ENCODE measurements at places on chromosomes 12 and 14.

GRCh38 chr12:23895792-23896218 is 53.7 kb downstream of the SOX5 start:
- no peak for DNase-seq

DNA sequence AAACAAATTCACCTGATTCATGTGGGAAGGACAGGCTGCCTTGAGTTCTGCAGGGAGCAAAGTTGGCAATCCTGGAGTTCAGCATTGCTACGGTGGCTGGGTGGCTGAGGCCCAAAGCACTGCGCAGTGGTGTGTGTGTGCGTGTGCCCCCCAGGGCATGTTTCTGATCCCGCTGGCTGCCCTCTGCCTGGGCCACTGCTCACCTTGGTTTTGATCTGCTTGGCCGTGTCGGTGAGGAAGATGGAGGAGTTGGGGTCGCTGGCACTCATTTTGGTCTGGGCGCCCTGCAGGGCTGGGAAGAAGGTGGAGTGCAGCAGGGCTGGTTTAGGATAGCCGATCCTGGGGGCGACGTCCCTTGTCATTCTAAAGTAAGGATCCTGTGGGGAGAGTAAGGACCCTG is 19.1 kb downstream of the SLC25A47 start:
- no peak for DNase-seq

DNA sequence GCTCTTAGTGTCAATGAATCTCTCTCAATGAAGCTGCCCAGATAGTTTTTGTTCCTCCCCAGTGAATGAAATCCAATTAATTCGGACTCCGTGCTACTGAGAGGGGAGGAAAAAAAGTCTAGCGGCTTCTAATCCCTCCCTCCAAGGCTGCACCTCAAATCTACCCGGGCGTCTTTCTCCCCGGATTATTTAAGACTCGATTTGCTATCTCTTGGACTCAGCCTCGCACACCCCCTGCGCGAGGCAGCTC is 134 bp downstream of the DUSP6 start:
- DNase-seq: no peak

DNA sequence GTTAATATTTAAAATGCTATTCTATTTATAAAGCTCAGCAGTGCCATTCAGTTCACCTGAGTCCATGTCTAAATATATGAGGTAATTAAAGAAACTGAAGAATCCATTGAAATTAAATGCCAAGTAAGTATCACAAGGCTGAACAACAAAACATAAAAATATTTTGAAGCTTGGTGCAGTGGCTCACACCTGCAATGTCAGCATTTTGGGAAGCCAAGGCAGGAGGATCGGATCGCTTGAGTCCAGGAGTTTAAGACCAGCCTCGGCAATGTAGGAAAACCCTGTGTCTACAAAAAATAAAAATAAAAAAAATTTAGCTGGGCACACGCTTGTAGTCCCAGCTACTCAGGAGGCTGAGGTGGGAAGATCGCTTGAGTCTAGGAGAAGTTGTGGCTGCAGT is 101.8 kb downstream of the OSBPL8 start:
- DNase-seq: no peak

DNA sequence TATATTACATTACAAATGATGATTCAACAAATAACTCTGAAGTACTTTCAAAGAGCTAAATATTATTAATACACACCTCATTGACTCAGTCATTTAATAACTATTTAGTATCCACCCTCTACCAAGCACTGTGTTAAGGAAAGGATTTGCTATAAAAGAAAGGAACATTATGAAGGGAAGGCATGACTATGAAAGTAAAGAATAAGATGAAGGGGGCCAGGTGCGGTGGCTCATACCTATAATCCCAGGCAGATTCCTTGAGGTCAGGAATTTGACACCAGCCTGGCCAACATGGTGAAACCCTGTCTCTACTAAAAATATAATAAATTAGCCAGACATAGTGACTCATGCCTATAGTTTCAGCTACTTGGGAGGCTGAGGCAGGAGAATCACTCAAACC is 107.9 kb downstream of the PLCZ1 start:
- no peak for DNase-seq

- no peak for DNase-seq
Measured at GRCh38 chr12:104452087-104452486, 4.7 kb upstream of the CHST11 start.

- DNase-seq: no peak
Measured at GRCh38 chr14:75999511-76000190, 14.1 kb downstream of the IFT43 start.

DNA sequence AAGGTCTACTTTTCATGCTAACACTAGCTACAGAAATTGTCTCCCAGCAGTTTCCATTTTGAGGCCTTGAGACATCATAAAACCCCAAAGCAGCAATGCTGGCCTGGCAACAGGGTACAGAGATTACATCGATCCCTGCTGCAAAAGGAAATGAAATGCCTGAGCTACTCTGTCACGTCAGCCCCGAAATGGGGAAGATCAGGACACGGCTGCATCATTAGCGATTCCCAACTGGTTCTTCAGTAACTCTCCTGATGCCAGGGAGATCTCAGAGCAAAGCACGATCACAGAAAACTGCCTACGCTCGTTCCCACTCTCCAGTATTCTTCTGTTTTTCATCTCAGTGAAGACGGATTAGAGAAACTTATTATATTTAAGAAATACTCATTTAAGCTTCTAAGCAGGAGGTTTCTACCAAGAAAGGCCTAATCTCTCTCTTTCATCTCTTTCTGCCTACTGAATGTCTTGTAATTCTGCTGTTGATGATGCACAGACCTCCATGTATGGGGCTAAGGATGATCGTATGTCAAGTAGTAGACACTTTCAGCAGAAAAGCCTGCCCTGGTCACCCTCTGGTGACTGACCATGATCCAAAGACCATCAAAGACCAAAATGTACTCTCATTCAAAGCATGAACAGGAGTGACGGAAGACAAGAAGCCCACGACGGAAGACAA is 168.5 kb downstream of the RIMBP2 start:
- DNase-seq: no peak

DNA sequence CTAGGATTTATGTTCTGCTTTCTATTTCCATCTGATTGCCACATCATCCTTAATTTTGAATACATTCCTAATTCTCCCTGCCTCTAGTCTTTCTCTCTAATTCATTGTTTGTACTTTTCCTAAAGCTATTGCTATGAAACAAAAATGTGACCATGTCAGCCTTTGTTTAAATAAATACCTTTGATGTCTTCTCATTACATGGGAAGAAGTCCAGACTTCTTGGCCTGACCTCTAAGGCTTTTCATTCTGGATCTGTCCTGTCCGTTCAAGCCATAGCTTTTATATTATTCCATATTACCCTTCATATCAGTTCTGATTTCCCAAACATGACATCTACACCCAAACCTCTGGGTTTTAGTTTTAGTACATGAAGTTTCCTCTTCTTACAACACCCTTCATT is 91.4 kb downstream of the CDK17 start:
- DNase-seq: no peak

GRCh38 chr12:131279281-131279921 is 325.7 kb downstream of the ADGRD1 start:
- DNase-seq: no peak

DNA sequence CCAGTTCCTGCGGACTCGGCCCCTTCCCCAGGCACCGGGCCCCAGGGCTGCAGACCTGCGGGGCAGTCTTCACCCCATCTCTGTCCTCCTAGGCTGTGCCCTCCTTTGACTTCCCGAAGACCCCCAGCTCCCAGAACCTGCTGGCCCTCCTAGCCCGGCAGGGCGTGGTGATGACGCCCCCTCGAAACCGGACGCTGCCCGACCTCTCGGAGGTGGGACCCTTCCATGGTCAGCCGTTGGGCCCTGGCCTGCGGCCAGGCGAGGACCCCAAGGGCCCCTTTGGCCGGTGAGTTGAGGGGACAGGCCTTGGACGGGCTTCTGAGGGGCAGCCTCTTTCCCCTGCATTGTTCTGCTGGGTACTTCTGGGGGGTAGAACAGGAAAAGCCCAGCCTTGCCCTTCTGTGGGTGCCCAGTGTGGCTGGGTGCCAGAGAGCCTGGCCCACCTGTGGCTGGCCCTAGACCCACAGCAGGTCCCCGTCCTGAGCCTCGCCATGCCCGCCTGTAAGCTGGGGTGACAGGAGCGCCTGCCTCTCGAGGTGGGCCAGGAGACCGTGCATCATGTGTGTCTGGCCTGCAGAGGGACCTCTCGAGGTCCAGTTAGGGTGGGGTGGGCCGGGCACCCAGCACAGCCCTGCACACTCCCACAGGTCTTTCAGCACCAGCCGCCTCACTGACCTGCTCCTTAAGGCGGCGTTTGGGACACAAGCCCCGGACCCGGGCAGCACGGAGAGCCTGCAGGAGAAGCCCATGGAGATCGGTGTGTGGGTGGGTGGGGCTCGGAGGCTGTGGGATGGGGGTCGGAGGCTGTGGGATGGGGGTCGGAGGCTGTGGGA is 12.6 kb upstream of the PUS1 start:
- no peak for DNase-seq
